ENCODE measurements at places on chromosomes 6 and 20. TPM values are rescaled to one million over a fixed set of nuclear protein-coding genes. Genes with fewer than 3 reads are reported as not detected.

- no peak for DNase-seq
Observed at GRCh38 chr6:41694815-41695526, 40.4 kb downstream of the TFEB start.

- no peak for DNase-seq
Observed at GRCh38 chr6:150734235-150734634, 131.3 kb upstream of the MTHFD1L start.

DNA sequence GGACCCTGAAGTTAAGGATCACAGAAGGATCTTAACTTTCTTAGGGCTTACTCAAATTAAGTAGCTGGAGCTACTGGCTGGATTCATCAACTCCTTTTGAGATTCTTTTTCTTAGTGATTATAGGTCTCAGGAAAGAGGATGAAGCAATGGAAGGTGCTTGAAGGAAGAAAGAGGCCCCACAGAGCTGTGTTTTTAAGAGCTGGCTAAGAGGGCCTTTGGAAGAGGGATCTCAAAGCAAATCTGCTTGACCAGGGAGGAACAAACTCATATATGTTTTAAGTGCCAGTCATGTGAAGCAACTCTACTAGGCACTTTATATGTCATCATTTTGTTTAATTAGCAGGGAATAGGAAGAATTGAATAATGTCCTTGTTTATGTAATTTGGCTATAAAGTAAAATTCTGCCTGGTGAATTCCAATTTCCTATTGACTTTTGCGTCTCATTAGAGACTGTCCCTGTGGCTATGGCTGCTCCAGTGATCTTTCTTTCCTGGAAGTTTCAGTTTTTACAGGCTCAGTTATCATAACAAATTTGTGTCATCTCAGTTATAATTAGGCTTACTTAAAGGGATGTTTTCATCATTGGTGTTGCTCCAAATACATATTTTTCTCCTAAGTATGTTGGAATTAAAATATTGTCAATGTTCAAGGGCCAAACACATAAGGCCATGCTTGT, 222.8 kb upstream of the CITED2 start:
- DNase-seq = no peak

DNA sequence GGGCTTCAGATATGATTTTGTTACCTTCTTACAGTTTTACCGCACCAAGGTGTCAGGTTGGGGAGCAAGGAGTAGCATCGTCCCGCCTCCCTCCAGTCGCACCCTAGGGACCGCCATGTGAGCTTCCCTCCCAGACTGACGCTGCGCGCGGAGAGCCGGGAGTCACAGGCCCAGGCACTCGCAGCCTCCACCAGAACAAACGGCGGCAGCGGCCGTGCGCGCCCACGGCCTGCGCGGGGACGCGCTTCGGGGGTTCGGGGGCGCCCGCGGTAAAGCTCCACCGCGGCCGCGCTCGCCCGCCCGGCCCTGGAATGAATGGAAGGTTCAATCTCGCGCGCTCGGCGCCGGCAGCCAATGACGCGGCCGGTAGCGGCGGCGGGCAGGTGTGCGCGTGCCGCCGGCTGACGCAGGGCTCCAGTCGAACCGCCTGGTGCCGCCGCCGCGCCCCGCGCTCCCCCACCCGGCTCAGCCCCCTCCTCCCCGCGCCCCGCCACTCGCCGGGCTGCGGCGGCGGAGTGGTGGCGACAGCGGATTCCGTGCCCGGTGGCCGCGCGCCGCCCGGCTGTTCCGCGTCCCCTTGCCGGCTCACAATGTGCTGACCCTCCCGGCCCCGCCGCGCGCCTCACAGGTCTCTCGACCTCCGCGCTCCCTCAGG, 16.5 kb upstream of the LIN28B start:
- DNase-seq = peak; percentile 71

DNA sequence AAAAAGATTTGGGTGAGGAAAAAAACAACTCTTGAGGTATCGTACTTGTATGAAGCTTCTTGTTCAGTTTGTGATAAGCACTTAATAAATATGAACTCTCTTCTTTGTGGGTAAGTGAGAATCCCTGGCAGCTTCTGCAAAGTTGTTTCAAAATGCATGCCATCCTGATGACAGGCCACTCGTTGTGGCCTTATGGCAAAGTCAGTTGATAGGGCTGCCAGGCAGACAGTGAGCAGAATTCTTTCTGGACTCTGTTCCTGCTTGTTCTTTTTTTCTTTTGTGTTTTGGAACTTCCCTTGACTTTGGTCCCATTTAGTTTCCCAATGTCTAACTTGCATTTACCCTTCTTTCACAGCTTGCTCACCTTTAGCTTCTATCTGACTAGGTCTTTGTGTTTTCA, 983.5 kb upstream of the FLRT3 start:
- no peak for DNase-seq

DNA sequence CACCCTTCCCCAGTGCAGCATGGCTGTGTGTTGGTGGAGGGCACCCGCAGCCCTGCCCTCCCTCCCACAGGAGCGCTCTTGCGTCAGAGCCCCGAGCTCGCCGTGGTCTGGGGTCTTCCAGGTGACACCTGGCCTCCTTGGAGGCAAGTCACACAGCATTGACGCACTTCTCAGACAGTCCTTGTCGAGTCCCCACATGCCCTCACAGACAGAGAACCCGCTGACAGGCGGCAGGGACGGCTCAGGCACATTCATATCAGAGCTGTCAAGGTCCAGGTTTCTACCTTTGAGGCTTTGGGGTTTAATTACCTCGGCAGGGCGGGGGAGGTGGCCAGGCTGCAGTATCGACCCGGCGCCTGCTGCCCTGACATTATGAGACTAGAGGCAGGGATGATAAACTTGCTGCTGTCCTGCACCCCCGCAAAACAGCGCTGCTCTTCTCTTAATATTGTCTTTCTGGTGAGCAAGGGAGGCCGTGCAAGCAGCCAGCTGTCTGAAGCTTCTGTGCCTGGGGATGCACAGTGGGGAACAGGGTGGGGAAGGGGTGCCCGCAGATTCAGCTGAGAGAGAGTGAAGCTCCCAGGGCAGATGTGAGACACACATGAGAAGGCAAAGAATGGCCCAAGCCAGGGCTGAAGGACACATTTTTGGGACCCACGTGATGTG, 4.7 kb downstream of the NPEPL1 start:
- DNase-seq = no peak

GRCh38 chr20:64051561-64052325, 2.3 kb upstream of the SOX18 start:
- no peak for DNase-seq

DNA sequence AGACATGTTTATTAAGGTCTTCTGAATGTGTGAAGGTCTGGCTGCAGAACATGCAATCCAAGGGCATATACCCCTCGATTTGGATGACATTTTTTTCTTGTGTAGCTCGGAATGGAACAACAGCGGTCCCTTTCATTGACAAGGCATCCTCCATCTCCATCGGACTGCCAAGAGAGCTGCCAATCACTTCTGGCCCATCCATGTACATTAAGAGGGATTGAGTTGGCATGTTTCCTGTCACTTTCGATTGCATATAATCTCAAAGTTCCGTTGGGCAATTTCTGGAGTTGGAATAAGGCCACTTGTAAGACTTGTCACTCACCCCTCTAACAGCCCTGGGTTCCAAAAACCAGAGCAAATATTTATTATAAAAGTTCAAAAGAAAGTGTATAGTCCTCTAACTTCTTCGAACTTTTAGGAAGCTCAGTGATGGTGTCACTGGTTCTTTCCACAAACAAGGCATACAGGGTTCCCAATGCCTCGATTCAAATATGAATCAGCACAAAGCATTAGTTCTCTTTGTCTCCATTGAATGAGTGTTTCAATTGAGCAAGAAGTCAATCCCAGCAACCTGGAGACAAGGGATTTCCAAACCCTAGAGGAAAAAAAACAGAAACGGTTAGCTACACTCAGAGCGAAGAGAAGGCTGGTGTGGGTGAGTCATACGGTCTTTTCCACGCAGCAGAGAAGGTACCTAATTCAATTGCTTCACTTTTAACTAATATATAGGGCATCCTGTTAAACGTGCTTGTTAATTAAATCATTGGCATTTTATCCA, 10.9 kb downstream of the ZNF217 start:
- no peak for DNase-seq

DNA sequence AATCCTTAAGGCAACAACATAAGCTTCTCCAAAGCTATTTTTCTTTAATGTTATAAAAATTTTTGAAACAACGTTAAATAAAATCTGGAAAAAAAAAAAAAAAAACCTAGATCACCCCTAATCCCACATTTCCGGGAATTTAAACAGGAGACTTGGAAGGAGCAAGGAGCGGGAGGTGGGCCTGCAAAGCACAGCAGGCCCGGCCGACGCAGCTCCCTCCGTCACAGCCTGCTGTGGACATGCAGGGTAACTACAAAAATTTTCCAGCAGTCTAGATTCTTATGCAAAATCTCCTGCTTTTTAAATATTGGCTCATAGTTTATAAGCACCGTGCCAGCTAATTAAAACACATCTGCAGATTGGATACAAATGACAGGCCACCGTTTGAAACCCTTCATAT, 23.5 kb downstream of the FOXF2 start:
- no peak for DNase-seq

GRCh38 chr20:46349742-46350056, 41.4 kb upstream of the CDH22 start:
- no peak for DNase-seq

DNA sequence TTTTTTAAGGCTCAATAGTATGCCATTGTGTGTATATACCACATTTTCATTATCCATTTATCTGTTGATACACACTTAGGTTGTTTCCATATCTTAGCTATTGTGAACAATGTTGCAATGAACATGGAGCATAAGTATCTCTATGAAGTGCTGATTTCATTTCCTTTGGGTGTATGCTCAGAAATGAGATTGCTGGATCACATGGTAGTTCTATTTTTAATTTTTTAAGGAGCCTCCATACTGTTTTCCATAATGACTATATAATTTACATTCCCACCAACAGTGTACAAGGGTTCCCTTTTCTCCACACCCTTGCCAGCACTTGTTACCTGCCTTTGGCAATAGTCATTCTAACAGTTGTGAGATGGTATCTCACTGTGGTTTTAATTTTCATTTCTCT, 15.1 kb upstream of the HLA-DOA start:
- no peak for DNase-seq

DNA sequence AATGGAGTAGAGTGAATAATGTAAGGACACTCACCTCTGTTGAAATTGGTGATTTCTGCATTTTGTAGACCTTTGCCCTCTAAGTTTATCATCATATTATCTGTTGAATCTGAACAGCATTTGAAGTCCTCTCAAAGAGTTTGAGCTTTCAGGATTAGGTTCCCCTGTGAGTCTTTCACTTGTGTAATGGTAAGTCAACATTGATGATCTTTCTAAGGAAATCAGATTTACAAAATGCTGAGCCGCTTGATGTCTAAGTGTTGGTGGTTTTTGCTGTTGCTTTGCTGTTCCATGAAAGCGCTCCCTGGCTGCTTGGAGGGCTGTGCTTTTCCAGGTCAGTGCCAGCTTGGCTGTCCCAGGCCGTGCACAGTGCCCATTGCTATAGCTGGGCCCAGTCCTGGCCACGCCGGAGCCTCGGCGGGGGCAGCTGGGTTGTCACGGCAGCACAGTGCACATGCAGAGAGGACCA, 33.8 kb upstream of the KIF25 start:
- DNase-seq = no peak

DNA sequence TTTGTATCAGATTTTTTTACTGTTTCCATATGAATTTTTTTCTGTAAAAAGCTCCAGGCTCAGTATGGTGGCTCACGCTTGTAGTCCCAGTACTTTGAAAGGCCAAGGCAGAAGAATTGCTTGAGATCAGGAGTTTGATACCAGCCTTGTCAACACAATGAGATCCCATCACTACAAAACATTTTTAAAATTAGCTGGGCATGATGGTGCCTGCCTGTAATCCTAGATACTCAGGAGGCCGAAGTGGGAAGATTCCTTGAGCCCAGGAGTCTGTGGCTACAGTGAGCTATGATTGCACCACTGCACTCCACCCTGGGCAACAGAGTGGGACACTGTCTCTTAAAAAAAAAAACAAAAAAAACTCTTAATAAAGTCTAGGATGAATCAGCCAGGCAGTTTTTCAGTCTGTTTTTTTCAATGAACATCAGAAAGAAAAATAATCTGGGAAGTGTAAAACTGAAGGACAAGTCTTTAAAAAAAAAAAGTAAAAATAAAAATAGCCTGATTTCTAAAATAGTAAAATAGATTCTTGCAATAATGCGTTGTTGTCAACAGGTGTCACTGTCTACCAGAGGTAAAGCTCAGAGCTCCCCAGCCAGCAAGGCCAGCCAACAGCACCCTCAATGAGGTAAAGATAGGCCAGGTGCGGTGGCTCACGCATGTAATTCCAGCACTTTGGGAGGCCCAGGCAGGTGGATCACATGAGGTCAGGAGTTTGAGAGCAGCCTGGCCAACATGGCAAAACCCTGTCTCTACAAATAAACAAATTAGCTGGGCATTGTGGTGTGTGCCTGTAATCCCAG, 9.3 kb upstream of the ATG5 start:
- peak; percentile 14 for DNase-seq

GRCh38 chr6:16758163-16758975, 2.9 kb downstream of the ATXN1 start:
- no peak for DNase-seq

DNA sequence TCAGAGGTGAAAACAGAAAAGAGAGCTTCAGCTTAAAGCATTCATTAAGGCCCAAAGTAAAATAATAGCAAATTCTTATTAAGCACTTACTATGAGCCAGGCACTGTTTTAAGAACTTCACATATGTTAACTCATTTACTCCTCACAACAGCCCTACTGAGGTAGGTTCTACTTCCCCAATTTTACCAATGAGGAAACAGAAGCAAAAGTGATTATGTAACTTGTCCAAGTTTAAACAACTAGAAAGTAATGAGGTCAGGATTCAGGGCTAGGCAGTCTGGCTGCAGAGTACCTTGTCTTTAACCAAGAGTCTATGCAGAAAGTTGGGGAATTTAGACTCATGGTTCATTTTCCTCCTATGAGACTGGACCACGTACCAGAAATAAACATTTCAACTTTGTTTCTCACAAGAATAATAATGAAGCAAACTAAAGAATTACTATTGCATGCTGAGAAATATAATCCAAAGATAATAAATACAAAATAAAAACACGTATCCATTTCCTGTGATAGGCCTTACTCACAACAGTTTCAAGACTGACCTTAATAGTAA, 3.8 kb downstream of the COL21A1 start:
- no peak for DNase-seq

GRCh38 chr20:54219751-54220426, 12.0 kb downstream of the PFDN4 start:
- no peak for DNase-seq

- DNase-seq = no peak
Observed at GRCh38 chr6:132446141-132446854, 45.0 kb upstream of the MOXD1 start.

DNA sequence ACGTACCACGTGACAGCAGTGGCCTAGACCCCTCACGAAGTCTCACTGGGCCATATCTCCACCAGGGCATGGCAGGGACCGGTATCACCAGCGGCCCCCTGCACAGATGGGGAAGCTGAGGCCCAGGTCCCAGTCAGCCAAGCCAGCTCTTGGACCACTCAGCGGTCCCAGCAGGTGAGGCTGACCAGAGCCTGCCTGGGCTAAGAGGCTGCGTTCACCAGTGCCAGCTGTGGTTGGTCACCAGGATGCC, 2.6 kb upstream of the MRGBP start:
- DNase-seq = no peak

GRCh38 chr6:128599036-128599435, 78.6 kb upstream of the PTPRK start:
- DNase-seq = no peak

The SPAG4 gene
- 1.1 TPM for total RNA-seq

The ABHD16B gene
- not detected for total RNA-seq

The RIPOR3 gene
- 0.29 TPM for total RNA-seq

The KCNK5 gene
- 2.3 TPM for total RNA-seq

Measured in progenitor cell of endocrine pancreas (in vitro differentiated cells).